ENCODE measurements at places on chromosomes 12 and 14.

GRCh38 chr12:99427104-99427503 is 220.4 kb upstream of the GARIN6 start:
- no peak for DNase-seq

DNA sequence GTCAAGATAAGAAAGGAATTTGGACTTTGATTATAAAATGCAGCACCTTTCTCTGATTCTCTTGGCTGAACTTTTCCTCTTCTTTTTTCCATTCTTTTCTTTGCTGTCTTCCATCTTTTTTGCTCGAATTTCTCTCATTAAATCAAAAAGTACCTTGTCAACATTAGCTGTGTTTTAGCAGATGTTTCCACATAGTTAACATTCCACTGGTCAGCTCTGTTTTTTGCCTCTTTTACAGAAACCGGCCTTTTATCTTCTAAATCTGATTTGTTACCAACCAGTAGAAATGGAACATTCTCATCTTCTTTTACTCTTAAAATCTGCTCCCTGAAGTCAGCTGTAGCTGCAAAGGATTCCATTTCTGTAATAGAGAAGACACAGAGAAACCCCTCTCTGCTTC is 71.1 kb upstream of the SYT1 start:
- DNase-seq: no peak

DNA sequence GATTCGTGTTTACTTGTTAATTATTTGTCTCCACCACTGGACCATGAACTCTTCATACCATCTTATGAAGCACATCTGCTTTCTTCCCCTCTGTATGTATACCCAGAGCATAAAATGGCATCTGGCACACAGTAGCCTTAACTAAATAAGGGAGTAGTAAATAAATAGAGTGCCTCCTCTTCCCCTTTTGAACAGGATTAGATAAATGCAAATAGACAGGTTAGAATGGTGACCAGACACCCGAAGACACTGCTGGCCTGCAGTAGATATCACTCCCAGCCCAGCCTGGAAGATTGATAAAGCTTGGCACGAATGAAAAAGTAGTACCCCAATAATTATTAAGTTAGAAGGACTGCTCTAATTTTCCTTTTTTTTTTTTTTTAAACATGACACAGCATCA is 6.9 kb downstream of the GALNT4 start:
- no peak for DNase-seq

- DNase-seq: no peak
Observed at GRCh38 chr14:91143862-91144261, 30.0 kb downstream of the DGLUCY start.

- DNase-seq: no peak
Observed at GRCh38 chr12:74412606-74413230, 124.9 kb upstream of the ATXN7L3B start.

DNA sequence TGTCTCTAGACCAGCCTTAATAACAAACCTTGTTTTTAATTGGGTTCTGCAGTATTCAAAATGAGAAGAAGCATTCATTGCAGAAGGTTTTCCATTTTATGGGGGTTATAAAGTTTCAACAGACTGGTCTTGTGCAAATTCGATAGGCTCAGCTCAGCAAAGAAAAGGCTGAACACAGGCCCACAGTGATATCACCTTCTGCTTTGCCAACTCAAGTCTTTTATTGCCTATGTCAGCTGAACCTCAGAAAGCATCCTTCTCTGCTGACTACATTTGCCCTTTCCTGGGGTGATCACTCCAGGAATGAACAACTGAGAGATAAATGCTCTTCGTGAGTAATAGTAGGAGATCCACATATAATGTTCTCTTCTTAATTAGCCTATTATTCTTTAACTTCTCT is 134.5 kb upstream of the CCDC175 start:
- DNase-seq: no peak

DNA sequence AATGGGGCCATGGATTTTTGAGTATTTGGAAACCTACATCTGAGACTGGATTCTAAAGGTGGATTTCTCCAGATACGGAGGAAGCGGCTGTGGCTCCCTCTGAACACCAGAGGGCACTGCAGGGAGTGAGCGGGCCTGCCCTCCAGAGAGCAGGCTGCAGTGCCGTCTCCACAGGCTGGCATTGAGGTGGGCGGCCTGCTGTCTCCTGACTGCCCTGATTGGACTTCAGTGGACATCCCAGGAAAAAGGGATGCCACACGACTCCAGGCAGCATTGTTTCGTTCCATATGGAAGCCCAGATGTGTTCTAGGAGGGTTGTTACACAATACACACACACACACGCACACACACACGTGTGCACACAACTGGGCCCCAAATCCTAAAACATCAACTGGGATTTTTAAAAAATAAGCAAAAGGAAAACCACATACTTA is 20.9 kb upstream of the ANO2 start:
- peak; percentile 58 for DNase-seq

GRCh38 chr14:73953731-73954130 is 3.6 kb downstream of the COQ6 start:
- no peak for DNase-seq

DNA sequence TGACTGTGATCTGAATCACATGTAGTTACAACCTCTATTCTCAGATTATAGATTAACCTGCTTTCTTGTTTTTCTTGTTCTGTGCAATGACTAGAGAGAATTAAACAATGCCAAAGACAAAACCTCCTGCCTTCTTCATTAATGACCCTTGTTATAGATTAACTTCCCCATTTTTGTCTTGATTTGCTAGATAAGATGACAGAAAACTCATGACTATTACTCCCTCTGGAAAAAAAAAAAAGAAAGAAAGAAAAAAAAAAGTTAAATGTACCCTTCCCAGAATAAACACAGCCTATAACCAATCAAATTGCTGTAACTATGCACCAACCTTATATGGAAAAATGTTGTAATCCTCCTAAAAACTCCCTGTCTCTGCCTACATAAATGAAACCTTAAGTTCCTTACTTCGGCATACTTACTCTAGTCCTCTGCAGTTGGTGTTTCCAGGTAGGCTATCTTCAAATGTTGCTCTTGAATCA is 41.1 kb upstream of the PCED1B start:
- no peak for DNase-seq

- no peak for DNase-seq
Observed at GRCh38 chr12:88516811-88517210, 63.5 kb downstream of the KITLG start.

- DNase-seq: no peak
Observed at GRCh38 chr12:63857771-63858670, 13.5 kb downstream of the SRGAP1 start.

GRCh38 chr12:127268213-127268612 is 998.8 kb upstream of the TMEM132C start:
- DNase-seq: no peak

DNA sequence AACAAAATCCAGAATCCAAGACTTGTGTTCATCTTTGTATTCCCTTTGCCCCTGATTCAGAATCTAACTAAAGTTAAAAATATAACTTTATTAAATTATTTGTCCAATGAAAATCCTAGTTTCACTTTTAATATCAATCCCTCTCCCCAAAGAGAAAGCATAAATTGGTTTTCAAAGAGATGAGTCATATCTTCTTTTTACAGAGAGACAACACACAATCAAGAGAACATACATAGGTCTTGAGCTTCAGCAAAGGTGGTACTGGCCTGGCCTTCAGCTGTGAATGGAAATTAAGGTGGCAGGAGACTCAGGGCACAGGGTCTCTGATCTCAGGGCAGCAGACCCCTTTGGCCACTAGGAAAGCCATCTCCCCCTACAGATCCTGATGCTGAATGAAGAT is 4.3 kb upstream of the ASCL1 start:
- DNase-seq: no peak

DNA sequence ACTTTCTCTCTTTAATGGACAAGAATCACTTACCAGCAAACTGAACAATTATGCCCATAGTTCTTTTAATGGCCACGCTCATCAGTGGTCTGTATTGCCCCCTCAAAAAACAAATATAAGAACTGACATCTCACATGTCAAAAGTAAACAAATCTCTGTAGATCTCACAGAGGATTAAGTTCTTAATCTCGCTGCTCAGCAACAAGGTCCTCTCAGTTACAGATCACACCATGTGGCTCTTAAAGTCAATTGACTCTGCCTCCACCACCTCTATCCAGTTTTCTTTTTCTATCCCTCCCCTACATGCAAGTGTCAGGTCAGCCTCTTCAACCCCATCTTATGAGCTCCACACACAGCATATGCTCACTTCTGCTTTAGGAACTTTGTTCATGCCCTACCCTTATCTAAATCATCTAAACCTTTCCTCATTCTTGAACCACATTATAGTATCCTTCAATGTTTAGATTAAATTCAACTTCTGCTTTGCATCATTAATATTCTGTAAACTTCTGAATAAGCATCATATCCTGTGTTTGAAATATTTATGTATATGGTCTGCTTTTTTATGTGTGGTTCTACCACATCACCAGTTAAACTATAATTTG is 7.2 kb downstream of the ADAM20 start:
- DNase-seq: no peak

GRCh38 chr14:100898465-100898864 is 5.1 kb downstream of the RTL1 start:
- no peak for DNase-seq

DNA sequence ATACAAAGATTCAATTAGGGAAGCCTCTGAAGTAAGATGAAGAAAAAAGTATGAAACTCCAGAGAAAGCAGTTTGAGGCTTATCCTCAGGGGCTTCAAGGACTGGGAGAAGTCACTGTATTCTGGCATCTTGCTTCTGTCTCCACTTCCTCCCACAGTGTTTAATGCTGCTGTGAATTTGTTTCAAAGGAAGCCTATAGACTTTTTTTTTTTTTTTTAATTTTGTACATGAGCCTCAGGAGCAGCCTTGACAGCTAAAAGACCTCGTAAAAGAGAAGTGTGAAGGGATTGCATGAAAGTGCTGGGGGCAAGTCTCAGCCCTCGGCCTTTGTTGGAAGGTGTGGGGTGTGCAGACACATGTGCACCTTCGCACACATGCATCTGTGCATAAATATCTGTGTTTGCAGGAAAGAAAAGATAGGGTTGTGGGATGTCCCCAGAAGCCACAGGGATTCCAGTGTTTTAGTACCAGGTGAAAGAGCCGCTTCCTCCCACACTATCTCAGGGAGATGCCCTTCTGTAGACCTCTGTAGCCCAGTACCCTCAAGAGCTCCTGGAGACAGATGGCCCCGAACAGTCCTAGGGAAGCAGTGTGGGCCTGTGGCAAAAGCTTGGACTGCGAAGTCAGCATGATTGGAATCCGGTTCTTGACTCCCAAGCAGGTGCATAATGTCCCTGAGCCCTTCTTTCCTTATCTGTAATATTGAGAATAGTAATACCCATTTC is 193.5 kb upstream of the BCL2L14 start:
- no peak for DNase-seq

Data from GM12891 (cell line).